ENCODE measurements at places on chromosomes 5 and 9.

GRCh38 chr5:128213340-128213739 lies 129.8 kb downstream of the SLC12A2 start:
- DNase-seq, result peak; percentile 43

DNA sequence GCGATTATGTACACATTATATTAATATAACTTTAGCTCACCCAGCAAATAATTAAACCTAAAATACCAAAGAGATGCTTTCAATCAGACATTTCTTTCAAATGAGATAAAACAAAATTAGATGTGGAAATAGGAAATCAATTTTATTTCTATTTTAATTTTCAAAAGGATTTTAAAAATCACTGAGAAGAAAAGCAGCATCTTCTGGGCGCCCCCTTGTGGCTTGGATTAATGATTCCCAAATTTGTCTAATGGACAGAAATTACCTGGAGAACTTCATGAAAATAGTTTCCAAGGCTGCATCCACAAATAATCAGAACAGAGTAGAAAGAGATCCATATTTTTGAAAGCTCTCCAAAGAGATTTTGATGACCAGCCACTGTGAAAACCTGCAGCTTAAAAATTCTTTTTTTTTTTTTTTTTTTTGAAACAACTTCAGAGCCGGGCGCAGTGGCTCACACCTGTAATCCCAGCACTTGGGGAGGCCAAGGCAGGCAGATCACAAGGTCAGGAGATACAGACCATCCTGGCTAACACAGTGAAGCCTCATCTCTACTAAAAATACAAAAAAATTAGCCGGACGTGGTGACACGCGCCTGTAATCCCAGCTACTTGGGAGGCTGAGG lies 50.9 kb upstream of the CEMIP2 start:
- DNase-seq, result peak; percentile 56

- DNase-seq, result no peak
Measured at GRCh38 chr5:71596169-71596568, 9.0 kb downstream of the MCCC2 start.

DNA sequence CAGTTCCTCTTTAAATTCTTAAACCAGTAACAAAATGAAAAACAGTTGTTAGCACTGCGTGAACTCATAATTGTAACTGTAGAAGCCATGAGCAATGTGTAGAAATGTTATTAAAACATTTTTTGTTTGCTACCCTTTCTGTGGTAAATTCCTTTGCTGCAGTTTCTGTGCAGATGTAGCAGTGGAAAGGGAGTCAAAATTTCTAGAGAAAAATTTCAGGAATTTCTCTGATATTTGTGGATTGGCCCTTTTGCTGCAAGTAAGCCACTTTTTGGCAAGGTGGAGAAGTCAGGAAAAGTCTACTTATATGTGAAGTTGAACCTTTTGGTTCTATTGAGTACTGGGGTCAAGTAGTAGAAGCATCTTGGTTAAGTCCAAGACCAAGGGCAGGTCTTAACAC lies 10.1 kb downstream of the FBXL7 start:
- no peak for DNase-seq

GRCh38 chr5:17180864-17181723 lies 36.3 kb upstream of the BASP1 start:
- no peak for DNase-seq

- no peak for DNase-seq
Measured at GRCh38 chr5:82320966-82321365, 42.8 kb upstream of the RPS23 start.

All from CD4-positive, alpha-beta memory T cell (primary cell).